ENCODE measurements at places on chromosomes 1 and 21. TPM values are rescaled to one million over a fixed set of nuclear protein-coding genes. Genes with fewer than 3 reads are reported as not detected.

Gene ALG6
- 12.3 TPM for total RNA-seq

Gene ETNK2
- 9.1 TPM for total RNA-seq

Gene ACTL8
- under 0.01 TPM for total RNA-seq

Gene CHIA
- not detected for total RNA-seq

Gene MAB21L3
- not detected for total RNA-seq

Gene OR10R2
- total RNA-seq = not detected

Gene OPTC
- total RNA-seq = not detected

Gene AADACL3
- not detected for total RNA-seq

Gene PLA2G2C
- not detected for total RNA-seq

Gene XCL1
- total RNA-seq = not detected

Gene GUCA2A
- total RNA-seq = not detected

Gene SLC19A2
- total RNA-seq = 11.4 TPM

Gene MYBPH
- total RNA-seq = not detected

Gene CHIT1
- not detected for total RNA-seq

Gene ACP6
- total RNA-seq = 4.3 TPM

Gene DMBX1
- total RNA-seq = not detected

Gene BCAR3
- total RNA-seq = 56.2 TPM

Gene SPATA45
- not detected for total RNA-seq

Gene ANKRD34A
- 0.32 TPM for total RNA-seq

Gene C1orf35
- 13.3 TPM for total RNA-seq

Gene SHISAL2A
- total RNA-seq = not detected

Gene SLC44A3
- total RNA-seq = under 0.01 TPM

Gene OR2T29
- not detected for total RNA-seq

Gene SLAMF6
- total RNA-seq = not detected

Gene LCE1E
- total RNA-seq = not detected

Gene C1orf141
- total RNA-seq = not detected

Gene CELA2A
- total RNA-seq = not detected

Gene ALX3
- not detected for total RNA-seq

Gene C1QTNF12
- 0.32 TPM for total RNA-seq

Gene OR2T4
- not detected for total RNA-seq

Gene C1QB
- total RNA-seq = not detected

Gene TAL1
- 20.5 TPM for total RNA-seq

Gene FAM151A
- not detected for total RNA-seq

Gene DUSP12
- total RNA-seq = 36.2 TPM

Gene IGSF9
- not detected for total RNA-seq

Gene CFHR4
- not detected for total RNA-seq

Gene NECAP2
- total RNA-seq = 164 TPM
